ENCODE measurements at places on chromosomes 5 and 9.

- DNase-seq = no peak
These were observed 12.6 kb downstream of the RCL1 start for GRCh38 chr9:4805191-4805918.

DNA sequence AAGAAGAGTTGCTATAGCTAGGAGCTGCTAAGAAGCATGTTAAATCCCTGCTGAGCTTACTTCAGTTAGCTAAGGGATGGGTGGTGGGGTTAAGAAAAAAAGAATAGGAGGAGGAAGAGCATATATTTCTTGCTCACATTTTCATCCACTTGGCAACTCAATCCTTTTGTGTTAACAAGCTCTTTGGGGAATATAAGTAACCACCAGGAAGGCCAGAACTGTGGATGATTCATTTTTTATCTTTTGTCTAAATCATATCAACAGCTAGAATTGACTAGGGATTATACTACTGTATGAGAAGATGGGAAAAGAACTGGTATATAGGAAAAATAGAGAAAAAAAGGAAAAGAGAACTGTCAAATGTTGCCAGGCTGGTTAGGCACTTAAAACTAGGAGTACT, 555.3 kb upstream of the ARRDC3 start:
- DNase-seq = no peak

GRCh38 chr5:149423049-149423793, 44.1 kb upstream of the IL17B start:
- no peak for DNase-seq

- no peak for DNase-seq
These were observed 270.7 kb downstream of the ARHGEF28 start for GRCh38 chr5:73896668-73897067.

DNA sequence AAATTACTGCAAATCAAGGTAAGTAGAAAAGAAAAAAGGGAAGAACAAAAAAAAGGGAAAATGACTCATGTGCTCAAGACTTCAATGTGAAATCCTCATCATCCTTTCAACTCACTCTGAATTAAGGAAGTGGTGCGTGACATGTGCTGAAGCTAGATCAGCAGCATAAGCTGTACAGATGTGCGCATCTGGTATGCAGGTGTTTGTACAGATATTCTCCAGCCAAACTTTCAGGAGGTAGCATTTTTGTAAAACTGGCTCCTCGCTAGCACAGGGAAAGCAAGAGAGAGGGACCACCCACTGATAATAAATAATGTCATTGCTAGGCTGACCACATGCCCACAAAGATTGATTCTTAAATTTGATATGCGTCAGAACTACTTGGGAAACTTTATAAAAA, 253.9 kb upstream of the RGMB start:
- DNase-seq = no peak

- DNase-seq = no peak
These were observed 288.5 kb downstream of the MAST4 start for GRCh38 chr5:66884564-66885243.

Measured in activated CD4-positive, alpha-beta T cell treated with anti-CD3 and anti-CD28 coated beads for 48 hours (primary cell).